ENCODE measurements at places on chromosomes 4 and X.

DNA sequence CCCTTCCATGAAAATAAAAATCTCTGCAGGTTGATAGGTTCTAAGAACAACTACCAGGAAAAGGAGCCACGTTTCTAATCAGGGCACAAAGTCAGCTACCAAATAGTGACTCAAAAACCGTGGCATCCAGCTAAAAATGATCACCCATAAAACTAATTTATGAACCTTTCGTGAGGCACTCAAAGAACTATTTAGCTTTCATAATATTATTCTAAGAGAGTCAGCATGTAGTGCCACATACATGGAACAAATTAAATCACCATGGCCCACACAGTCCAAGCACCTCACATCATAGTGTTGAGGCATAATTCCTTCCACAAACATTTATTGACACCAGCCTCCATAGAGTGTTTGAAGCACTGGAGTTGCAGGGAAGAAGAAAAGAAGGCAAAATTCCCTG is 252.0 kb upstream of the PPARGC1A start:
- no peak for DNase-seq

DNA sequence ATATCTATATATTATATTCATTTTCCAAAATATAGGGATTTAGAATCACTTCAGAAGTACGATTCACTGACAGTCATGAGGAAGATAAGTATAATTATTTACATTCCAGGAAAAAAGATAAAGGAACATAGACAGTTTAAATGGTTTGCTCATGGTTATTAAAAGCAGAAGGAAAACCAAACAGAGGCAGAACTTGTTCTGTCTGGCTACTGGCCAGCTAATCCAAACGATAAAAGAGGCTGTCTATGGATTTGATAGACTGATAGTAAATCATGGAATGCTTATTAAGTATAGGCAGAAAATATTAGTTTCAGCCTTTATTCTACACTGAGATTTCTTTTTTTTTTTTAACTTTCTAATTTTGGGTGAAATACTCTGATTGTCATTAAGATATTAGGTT is 50.2 kb downstream of the RPGR start:
- DNase-seq, result no peak

GRCh38 chrX:149618871-149619270 is 12.7 kb downstream of the TMEM185A start:
- no peak for DNase-seq

DNA sequence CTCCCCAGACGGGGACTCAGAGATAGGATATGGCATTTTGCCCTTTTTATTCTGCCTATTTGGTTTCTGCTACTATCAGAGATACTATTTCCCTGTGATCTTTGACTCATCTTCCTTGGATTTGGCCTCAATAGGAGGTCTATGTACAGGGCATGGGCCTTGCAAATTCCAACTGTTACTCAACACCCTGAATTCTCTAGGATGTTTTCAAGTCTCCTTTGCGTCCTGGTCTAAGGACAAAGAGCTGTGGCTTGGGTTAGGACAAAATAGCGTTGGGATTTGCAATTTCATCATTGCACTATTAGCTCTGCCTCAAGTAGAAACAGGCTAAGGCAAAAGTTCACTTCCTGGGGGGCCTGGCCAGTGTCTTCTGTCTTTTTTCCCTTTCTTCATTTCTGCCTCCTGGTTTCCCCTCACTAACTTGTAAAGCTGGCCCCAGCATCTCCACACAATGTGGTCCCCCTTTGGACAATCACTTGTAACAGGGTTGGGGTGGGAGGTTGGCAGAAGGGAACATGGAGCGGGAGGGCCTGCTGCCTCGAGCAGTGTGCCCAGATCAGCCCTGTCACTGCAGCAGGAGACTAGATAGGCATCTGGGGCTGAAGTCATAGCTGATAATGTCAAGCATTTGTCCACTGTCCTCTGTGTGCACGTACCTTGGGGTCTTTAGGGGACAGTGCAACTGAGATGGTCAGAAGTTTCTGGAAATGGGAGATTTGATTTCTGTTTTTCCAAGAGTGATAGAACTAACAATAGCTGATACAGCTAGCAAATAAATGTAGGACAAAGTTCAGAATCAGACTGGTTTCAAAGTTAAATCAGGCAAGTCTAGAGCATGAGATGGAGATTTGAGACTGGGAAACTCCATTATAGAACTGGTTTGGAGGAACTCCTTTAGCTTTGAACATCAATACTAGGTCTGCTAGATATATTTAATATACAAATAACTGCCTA is 25.8 kb upstream of the STBD1 start:
- no peak for DNase-seq

DNA sequence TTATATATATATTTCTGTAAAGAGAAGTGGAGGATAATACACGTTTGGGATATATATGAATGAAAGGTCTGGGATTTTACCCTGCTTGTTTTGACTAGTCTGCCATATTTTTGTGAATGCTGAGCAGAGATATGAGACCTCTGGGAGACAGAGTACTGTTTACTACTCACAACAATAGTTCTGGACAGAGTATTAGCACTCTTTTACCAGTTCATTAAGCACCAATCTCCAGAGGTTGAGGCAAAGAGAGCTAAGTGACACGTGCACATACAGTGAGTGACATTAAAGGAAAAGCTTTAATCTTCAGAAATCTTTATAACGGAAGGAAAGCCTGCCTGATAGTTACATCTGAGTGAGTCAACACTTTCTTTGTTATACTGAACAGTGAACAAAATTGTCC is 1452.7 kb upstream of the TENM3 start:
- DNase-seq, result no peak

- peak; percentile 52 for DNase-seq
Observed at GRCh38 chr4:15649914-15650545, 5.1 kb downstream of the FBXL5 start.

- DNase-seq, result peak; percentile 5
Observed at GRCh38 chr4:7107166-7107905, 39.5 kb upstream of the GRPEL1 start.

- DNase-seq, result no peak
Observed at GRCh38 chrX:104707572-104707971, 141.6 kb downstream of the IL1RAPL2 start.

GRCh38 chrX:110215411-110215810 is 102.5 kb downstream of the AMMECR1 start:
- no peak for DNase-seq

DNA sequence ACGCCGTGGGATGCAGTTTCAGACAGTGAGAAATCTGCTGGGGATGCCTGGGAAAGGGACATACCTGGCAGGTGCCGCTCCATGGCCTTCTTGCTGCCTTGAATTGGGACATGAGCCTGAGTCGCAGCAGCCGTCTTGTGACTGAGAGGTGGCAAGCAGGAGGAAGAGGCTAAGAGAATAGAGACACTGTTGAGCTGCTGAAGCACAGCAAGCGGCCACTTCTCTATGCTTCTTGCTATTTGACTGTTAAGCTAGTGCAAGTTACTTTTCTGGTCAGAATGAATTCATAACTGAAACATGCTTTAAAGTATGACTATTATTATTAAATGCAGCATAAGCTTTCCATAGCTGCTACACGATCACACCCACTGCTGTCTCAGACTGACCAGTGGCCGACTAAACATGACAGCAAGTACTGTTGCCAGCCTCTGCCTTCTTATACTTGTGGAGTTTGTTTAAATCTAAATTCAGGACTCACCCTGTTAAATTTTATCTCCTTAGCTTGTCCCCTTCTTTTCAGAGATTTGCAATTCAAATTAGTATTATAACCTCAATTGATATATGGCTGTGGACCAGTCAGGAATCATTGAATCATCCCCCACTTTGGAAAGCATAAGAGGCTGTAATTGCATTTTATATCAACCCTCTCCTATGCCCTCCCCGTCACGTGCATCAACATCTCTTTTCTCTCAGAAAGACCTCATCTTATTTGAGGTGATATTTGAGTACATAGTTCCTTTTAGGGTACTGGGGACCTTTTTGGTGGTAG is 24.8 kb upstream of the ACSL1 start:
- no peak for DNase-seq

- no peak for DNase-seq
Observed at GRCh38 chrX:68833855-68834331, 5.1 kb downstream of the EFNB1 start.

- DNase-seq, result no peak
Observed at GRCh38 chr4:46274717-46275116, 115.2 kb downstream of the GABRA2 start.
